Psoas muscle (tissue), 8 donors: ENCODE measurements at places on chromosomes 2 and 18.

- no peak for DNase-seq
These were observed 50.5 kb upstream of the LGALSL start for GRCh38 chr2:64403426-64403825.

DNA sequence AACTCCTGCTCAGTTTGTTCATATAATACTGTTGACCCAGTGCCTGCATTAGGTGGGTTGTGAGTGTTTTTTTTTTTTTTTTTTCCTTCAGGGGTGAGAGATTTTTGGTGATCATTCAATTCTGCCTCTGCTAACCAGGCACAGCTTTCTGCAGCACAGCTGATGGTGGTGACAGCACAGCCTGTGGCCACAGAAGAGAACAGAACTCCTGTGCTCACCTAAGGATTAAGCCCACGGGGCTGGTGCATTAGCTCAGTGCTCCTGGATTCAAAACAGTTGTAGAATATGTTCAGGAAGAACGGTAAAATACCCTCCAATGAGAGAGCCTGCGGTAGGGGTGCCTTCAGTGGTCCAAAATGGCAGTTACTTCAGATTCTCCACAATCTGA is 42.0 kb downstream of the PKP4 start:
- no peak for DNase-seq

DNA sequence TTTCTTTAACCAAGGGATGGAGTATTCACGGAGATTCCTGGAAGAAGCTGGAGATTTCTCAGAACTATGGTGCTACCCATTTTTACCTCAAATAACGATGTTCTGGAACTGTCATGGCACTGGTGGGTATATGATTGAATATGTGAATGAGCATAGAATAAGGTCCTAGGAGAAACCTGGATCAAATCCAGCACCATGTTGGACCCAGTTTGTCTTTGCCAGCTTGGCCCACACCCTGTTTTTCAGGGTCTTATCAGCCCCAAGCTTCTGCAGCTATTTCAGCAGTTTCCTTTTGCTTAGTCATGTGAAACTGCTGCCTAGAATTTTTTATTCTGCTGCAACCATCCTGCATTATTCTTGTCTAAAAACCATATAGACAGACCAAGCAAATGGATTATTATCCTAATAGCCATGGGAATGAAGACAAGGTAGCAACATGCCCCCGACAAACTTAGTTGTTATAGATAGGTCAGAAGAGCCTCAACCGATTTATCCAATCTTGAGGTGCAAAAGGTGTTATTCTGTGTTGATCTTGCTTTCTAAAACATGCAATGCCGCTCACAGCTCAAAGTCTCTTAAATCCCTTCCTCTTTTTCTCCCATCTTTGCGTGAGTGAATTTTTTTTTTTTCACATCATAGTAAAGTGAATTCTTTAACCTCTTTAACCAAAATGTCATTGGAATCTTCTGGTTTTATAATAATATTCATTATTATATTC is 133.6 kb downstream of the PRPF40A start:
- no peak for DNase-seq

- DNase-seq, result no peak
These were observed 32.8 kb upstream of the PGAP1 start for GRCh38 chr2:196959281-196959680.

DNA sequence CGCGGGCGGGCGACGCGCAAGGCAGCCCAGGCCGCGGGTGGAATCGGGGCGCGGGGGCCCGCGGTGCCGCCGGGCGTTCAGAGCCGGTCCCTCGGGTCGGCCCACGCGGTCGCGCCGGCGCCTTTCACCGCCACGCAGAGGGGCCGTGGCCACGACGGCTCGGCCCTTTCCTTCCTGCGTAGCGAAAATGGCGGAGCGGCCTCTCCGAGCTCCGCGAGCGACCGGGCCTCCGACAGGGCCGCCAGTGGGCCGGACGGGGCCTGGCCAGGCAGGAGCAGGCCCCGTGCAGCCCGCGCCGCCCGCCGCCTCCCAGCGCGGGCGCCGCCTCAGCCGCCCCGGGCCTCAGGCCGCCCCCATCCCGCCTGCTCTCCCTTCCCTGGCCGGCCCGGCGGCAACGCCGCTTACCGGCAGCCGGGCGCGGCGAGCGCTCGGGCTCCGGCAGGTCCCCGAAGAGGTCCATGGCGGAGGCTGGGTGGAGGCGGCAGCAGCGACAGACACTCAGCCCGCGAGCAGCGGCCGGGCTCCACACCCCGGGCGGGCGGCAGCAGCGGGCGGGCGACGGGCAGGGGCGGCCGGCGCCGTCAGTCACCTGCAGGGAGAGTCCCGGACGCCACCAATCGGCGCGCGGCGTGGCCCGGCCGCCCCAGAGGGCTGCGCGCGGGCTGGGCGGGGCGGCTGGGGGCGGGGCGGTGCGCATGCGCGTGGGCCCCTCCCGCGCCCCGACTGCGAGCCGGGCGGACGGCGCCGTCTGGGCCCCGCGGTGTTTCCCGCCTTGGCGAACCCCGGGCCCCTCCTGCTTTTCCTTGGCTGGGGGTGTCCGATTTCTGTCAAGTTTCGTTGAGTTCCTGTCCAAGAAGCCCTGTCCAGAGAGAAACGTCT is at the start of gene ILKAP:
Gene ILKAP (minus strand): TSS at position 602 of the 879 bp plus-strand sequence. CDS start 142 bp downstream, at position 460.
- DNase-seq, result peak; percentile 95

- peak; percentile 73 for DNase-seq
These were observed 36.6 kb downstream of the DIPK1C start for GRCh38 chr18:74420481-74420880.

DNA sequence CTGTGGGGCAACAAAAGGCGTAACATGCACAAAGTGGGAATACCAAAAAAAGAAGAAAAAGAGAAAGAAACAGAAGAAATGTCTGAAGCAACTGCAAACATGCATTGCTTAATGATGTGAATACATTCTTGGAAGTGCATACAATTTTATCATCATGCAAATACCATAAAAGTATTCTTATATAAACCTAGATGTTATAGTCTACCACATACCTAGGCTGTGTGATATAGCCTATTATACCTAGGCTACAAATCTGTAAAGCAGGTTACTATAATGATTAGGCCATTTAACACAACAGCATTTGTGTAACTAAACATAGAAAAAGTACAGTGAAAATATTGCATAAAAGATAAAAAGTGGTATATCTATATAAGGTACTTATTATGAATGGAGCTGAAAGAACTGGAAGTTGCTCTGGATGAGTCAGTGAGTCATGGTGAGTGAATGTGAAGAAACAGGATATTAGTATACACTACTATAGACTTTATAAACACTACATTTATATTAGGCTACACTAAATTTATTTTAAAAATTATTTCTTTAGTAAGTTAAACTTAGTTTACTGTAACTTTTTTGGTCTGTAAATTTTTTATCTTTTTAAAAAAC is 319.4 kb upstream of the KCNH7 start:
- DNase-seq, result no peak

DNA sequence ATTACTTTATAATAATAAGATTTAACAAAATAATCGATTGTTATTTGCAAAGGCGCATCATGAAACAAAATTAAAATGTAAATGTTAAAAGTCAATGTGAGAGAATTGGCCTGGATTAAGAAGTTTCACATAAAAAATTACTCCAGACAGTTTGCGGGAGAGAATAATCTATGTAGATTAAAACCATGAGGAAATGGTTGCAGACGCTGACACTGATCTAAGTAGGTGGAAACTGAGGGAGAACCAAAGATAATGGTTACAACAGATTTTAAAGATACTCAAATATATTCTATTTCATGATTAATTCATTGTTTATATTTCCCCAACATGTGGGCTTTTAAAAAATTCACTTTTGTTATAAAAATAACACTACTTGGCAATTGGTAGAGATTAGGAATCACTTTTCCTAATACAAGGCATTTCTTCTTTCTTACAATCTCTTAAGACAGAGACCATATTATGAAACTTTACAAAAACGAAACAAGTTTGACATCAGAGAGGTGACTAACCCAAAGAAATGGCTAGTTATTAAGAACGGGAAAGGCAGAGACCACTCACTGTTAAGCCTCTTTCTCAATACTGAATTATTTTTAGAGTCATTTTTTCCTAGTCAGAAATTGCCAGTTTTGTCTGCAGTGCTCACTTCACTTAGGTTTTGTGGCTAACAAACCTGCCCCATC is 1.6 kb downstream of the KANSL1L start:
- no peak for DNase-seq

- no peak for DNase-seq
These were observed 482.2 kb downstream of the SPAG16 start for GRCh38 chr2:213766465-213766901.

- DNase-seq, result no peak
These were observed 20.6 kb upstream of the AMMECR1L start for GRCh38 chr2:127906206-127906926.

DNA sequence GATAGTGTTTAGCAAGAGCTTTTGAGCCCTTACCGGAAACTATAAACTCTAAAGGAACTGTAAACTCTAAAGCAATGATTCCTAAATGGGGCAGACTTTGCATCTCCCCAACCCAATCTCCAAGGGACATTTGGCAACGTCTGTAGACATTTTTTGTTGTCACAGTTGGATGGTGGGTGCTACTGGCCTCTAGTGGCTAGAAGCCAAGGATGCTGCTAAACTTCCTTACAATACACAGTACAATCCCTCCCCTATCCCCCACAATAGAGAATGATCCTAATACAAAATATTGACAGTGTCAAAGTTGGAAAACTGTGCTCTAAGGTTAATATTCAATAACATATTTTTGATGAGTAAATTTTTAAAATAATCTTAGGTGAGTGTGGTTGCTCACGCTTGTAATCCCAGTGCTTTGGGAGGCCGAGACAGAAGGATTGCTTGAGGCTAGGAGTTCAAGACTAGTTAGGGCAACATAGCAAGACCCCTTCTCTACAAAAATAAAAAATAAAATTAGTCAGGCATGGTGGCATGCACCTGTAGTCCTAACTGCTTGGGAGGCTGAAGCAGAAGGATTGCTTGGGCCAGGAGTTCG is 66.7 kb downstream of the PTPN4 start:
- DNase-seq, result no peak

DNA sequence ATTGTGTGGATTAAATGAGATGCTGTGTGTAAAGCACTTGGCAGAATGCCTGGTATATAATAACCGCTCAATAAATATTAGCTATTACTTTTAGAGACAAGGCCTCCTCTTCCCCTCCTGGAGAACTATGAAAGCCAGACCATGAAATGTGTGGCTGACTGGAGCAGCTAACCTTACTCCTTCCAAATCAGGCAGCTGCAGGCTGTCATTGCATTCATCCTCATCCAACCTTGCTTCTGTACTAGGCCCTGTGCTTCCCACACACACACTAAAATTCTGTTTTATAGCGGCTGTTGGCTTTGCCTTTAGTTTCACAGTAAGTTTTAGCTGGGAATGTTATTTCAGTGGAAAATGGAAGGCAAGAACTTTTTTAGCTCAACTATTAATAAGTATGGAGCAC is 10.2 kb upstream of the SP9 start:
- no peak for DNase-seq

GRCh38 chr2:149666809-149667320 is 79.3 kb upstream of the MMADHC start:
- DNase-seq, result no peak

- DNase-seq, result no peak
These were observed 36.4 kb downstream of the PLEKHM3 start for GRCh38 chr2:207988975-207989374.

DNA sequence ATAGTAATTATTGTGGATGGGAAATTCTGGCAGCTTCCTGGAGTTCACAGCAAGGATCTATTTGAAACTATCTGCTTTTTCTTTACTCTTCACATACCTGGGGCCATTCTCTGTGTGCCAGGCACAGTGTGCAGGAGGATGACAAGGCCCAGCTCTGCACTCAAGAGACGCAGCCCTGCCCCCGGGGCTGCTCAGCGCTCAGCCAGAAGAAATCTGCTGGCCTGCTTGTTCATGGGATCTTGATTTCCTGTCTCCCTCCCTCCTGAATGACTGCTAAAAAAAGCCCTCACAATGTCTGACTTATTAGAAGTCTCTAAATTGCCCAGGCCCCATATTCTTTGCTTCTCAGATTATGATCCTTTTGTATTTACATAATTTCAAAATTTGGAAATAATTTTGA is 210.9 kb downstream of the DCDC2C start:
- DNase-seq, result no peak

GRCh38 chr2:31379747-31380146 is 34.8 kb downstream of the XDH start:
- no peak for DNase-seq

DNA sequence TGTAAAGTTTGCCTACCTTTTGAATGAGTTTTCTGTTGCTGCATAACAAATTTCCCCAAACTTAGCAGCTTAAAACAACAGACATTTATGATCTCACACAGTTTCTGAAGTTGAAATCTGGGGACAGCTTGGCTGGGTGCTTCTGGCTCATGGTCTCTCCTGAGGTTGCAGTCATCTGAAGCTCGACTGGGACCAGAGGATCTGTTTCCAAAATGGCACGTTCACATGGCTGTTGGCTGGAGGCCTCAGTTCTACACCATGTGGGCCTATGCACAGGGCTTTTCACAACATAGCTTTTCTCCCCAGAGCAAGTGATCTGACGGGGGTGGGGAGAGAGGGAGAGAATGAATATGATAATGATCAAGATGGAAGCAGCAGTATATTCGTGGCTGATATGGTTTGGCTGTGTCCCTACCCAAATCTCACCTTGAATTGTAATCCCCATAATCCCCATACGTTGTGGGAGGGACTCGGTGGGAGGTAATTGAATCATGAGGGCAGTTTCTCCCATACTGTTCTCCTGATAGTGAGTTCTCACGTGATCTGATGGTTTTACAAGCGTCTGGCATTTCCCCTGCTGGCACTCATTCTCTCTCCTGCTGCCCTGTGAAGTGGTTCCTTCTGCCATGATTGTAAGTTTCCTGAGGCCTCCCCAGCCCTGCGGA is 3.5 kb downstream of the RALB start:
- DNase-seq, result no peak

DNA sequence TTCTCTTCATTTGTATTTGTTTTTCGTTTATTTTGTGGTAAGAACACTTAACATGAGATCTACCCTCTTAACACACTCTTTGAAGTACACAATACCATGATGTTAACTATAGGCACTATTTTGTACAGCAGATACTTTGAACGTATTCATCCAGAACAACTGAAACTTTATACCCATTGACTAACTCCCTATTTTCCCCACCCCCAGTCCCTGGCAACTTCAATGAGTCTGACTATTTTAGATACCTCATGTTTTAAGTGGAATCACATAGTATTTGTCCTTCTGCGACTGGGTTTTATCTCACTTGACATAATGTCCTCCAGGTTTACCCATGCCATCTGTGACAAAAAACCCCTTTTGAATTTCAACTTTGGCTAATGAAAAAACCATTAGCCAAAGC is 356.3 kb upstream of the CDH20 start:
- DNase-seq, result no peak

GRCh38 chr2:172698041-172698863 is 37.4 kb upstream of the RAPGEF4 start:
- DNase-seq, result no peak
